Stimulated activated CD8-positive, alpha-beta memory T cell treated with anti-CD3 and anti-CD28 coated beads, Interleukin-4, amount 100 ng/mL, for 1 hour (primary cell): ENCODE measurements at places on chromosomes 1 and 21.

- no peak for DNase-seq
Measured at GRCh38 chr1:3248155-3249141, 179.4 kb downstream of the PRDM16 start.

GRCh38 chr1:204268101-204268500 is 54.3 kb upstream of the GOLT1A start:
- no peak for DNase-seq

DNA sequence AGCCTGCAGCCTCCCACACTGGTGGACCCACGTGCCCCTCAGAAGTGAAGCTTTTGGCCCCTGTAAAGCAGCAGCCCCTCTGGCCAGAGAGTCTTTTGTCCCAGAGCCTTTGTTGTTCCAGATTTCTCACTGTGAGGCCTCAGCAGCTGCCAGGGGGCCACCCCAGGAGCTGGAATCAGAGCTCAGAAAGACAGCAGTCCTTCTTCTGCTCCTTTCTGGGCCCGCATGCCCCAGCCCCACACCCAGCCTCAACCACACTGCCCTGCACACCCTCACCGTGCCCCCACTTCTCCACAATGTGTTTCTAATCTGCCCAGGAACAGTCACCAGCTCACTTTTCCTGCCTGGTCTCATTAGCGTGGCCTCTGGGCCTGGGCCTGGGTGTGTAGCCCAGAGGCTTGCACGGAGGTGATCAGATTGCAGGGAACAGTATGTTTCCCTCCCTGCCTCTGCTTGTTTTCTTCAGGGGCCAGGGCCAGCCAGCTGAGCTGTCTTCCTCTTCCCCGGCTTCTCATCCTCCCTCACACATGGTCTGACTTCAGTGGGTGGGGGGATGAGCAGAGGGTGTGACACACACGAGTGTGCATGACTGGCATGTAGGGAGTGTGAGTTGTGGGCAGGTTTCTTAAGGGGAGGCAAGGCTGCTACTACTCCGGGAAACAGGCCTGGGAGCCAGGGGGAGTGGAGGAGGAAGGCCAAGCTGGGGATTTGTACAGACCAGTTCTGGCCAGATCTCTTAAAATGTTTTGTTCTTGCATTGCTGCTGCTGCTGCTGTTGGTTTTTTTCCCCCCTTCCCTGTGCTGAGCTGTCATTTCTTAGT is 82.5 kb upstream of the ZNF648 start:
- no peak for DNase-seq

- DNase-seq: no peak
Measured at GRCh38 chr21:15706696-15707095, 23.1 kb upstream of the USP25 start.

GRCh38 chr1:1808206-1808605 is 29.9 kb upstream of the NADK start:
- no peak for DNase-seq

DNA sequence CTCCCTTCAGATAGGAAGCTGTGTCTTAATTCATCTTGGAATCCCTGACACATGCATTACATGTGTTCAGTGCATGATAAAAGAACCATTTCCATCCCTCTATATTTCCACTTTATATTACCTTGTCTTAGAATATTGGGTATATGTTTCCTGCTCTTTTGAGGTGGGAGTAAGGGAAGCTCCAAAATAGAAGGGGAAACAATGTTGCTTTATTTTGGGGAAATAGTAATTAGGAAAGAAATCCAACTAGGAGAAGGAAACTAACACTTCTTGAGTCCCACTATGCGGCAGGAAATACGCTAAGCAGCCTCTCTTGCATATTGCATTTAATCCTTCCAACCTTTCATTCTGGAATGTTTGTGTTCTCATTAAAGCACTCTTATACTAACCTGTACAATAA is 89.4 kb upstream of the VAV3 start:
- no peak for DNase-seq

DNA sequence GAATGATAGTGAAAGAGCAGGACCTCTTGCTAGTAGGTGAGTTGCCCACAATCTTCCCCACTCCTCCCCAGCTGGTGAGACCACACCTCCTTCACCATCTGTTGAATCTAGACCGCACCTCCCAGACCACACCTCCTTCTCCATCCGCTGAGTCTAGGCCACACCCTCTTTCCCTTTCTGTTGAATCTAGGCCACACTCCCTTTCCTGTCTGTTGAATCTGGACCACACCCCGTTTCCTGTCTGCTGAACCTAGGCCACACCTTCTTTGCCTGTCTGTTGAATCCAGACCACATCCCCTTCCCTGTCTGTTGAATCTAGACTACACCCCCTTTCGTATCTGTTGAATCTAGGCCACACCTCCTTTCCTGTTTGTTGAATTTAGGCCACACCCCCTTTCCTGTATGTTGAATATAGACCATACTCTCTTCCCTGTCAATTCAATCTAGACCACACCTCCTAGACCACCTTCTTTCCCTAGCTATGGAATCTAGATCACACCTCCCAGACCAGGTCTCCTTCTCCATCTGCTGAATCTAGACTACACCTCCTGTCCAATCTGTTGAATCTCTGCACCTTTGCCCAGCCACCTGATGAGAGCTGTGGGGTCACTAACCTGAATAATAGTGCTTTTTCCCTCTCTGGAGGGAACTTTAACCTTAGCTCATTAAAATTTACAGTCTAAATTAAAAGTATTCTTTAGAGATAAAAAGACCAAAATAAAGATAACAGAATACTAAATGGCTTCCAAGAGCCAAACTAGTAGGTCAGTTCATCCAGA is 116.3 kb downstream of the DAB1 start:
- peak; percentile 25 for DNase-seq

GRCh38 chr1:206128196-206128595 is 11.0 kb upstream of the AVPR1B start:
- no peak for DNase-seq

- DNase-seq: no peak
Measured at GRCh38 chr1:228228601-228229074, 20.8 kb downstream of the OBSCN start.

DNA sequence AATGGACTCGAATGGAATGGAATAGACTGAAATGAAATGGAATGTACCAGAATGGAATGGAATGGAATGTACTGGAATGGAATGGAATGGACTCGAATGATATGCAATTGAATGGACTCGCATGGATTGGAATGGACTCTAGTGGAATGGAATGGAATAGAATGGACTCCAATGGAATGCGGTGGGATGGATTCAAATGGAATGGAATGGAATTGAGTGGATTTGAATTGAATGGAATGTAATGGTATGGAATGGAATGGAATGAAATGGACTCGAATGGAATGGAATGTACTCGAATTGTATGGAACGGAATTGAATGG is 99.6 kb upstream of the FBXO28 start:
- no peak for DNase-seq

DNA sequence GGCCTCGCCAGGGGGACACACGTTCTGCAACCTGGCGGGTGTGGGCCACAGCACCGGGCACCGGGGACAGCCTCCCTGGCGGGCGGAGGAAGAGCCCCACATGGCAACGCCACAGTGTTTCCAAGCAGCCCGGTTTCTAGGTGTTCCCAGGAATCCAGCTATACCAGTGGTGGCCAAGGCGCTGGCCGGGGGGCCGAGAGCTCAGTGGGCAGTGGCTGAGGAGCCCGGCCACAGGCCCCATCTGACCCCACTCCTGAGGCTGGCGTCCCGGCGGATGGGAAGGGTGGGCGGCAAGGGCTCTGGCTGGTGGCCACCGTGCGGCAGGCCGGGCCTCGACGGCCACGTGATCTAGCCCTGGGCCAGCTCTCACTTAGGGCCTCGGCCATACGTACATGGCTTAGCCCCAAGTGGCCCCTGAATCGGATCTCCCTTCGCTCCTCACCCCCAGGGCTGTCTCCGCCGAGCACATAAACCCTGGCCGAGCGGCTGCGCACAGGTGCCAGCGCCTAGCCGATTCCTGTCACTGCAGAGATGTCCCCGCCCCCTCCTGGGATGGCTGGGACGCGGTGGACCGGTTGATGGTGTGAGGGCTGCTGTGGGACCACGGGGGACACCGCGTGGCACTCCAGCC is 68.7 kb downstream of the MORN1 start:
- DNase-seq: no peak

DNA sequence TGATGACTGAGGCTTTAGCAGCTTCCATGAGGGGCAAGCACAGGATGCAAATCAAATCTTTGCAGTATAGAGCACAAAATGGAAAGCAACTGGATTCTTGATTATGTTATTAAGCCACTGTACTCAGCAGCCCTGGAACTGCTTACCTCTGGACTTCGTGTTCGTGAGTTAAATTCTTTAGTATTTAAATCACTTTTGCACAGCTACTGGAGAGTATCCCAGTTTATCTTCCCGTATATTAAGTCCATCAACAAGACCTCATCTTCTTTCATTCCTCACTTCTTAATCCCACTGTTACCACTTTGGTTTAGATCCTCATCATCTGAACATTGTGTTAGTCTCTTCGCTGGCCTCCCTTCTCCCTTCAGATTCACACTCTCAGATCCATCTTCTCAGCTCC is 108.9 kb downstream of the GREM2 start:
- DNase-seq: no peak

- DNase-seq: no peak
Measured at GRCh38 chr21:33201956-33202355, 27.8 kb upstream of the IFNAR2 start.

GRCh38 chr1:203116091-203116820 is 11.3 kb upstream of the ADORA1 start:
- no peak for DNase-seq

DNA sequence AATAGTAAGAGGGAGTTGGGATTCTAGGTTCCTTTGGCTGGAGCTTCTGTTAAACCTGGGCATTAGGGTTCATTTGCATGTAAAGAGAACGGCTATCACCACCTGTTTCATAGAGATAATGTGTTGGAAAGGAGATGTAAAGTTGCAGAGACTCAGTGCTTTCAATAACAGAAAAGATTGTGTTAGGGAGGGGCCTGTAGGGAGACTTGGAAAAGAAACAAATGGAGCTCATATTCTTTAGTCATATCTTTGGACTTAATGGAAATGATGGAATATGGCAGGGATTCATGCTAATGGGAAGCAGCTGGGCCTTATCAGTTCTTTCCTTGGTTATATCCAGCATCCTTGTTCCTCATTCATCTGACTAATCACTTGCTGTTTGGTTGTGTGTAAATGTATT is 144.9 kb downstream of the CD247 start:
- DNase-seq: no peak

DNA sequence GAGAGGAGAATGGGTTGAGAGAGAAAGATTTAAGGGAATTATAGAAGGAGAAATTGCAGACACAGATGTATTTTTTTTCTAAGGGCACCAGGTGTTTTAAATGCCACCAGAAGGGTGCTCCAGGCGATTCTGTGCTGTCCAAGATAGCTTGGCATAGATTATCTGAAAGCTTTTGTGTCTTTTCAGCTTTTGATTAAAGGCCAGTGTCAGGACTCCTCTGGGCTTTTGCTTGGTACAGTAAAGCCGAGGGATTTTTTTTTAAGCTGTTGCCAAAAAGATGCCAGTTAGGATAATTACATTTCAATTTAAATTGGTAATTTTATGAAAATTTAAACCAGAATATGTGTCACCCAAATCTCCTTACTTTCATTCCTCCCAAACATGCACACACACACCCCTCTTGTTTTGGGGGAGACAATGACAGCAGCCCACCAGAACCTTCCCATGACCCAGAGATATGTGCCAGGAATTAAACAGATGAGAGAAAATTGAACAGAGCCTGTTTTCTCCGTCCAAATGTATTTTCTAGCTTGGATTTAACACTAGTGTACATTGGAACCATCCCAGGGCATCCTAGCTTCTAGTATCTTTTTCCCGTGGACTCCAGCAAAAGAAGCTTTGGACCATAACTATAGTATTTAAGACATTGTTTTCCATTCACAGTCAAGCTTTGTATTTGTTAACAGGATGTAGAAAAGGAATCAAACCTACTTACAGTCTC is 670.7 kb upstream of the CXADR start:
- DNase-seq: no peak

DNA sequence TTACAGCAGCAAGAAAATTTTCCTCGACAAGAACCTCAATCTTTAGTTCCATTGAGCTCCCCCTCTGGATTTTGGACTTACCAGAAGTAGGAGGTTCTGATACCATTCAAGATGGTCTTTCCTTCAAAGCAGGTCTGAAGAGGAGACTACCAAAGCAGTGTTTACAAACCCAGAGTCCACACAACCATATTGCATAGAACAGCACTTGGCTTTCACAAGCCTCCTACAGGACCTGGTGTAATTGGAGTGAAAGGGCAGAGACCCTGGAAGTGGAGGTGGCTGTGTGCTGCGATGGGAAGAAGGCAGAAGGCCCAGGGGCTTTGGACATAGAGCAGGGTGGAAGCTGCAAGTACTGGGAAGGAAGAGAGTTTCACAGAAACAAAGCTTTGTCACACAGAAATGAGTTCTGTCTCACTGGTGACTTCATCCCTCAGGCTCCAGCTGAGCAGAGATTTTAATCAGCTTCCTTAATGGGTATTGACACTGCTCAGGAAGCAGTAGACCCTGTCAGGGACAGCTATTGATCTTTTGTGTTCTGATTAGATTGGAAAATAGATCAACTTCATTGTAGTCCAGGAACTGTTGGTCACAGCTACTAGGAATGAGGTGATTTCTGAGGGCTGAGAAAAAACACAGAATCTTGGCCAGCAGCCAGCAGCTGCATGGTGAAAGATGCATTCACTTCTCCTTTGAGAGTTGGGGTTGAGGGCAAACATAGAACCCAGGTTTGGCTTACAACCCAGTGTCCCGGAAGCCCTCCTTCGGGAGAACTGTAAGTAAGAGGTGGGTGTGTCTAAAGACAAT is 124.0 kb downstream of the SYT2 start:
- DNase-seq: no peak

GRCh38 chr1:9768983-9769382 is 54.8 kb downstream of the CLSTN1 start:
- no peak for DNase-seq

- no peak for DNase-seq
Measured at GRCh38 chr1:18475234-18475905, 5.4 kb upstream of the KLHDC7A start.

DNA sequence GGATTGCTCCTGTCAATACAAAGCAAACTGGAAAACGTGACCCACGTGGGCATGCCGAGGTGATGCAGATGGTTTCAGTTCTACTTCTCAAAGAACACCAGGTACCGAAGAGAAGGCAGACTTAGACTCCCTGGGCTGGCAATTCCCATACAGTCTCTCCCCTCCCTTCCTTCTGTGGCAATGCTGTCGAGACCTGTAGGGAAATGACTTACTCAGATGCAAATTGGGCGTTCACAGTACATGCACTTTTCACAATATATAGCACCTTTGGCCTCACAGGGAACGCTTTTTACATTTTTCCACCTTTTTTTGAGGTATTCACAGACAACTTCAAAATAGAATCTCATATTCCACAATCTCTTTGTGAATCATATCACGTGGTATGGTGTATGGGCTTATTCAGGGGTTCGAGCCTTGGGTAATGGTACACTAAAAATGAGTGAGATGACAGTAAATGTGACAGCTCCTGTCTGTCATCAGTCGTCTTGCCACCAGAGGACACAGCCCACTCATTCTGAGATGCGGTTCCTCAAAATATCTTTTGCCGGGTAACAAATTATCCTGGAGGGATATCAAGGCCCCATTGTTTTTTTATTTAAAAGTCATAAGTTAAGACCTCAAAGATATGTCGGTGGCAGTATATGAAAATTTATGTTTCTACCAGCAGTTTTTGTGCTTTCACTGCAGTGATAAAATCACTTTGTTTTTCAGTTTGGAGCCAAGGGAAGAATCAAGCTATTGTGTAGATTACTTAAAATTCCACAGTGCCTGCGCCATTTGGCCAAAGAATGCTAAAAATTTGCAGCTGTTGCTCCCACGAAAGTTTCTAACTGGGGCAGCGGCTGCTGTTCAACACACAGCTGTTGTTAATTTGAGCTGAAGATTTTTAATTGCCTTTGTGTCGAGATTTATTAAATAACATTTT is 168.4 kb downstream of the ZZZ3 start:
- DNase-seq: no peak
